ENCODE measurements at places on chromosomes 1 and 21. TPM values are rescaled to one million over a fixed set of nuclear protein-coding genes. Genes with fewer than 3 reads are reported as not detected.

Gene CLDN17
- not detected for total RNA-seq

Gene COL11A1
- total RNA-seq: 2.4 TPM

Gene ACTL8
- total RNA-seq: not detected

Gene HLCS
- total RNA-seq: 34.3 TPM

Gene KRTAP19-1
- total RNA-seq: not detected

Measured in progenitor cell of endocrine pancreas (in vitro differentiated cells).